ENCODE measurements at places on chromosomes 4 and X. TPM values are rescaled to one million over a fixed set of nuclear protein-coding genes. Genes with fewer than 3 reads are reported as not detected.

DNA sequence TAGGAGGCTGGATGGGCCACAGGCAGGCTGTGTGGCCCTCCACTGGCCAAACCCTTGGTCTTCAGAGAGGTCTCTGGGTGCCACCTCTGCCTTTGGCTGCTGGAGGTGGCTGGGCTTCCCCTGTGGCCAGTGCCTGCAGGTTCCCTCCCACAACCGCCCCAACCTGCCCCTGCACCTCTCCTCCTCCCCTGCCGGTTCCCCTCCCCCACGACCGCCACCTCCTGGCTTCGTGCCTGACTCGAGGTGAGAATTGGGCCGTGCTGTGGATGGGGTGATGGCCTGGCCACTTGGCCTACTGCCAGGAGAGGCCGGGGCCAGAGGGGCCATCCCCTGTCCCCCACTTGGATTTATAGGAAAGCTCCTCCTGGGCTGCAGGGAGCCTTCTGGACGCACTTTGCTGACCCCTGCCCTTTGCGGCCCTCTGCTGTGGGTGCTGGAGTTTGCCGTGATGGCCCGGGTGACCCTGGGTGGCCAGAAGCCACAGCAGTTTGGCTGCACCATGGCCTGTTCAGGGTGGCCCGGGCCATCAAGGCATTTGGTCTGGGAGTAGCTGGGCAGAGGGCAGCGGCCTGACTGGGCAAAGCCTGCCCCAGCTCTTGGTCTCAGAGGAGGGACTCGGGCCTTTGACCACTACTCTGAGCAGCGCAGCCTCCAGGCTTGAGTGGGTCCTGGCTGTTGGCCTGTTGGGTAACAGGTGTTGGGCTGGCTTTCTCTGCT, 3.8 kb downstream of the NAT8L start:
- no peak overlapping the region for H3K4me3 ChIP-seq
- DNase-seq = peak; percentile 35
- H3K27ac ChIP-seq = no peak overlapping the region
- H3K27me3 ChIP-seq = no peaks in the 10 kb centered on the region

- no peak for DNase-seq
- no peak overlapping the region for H3K4me3 ChIP-seq
- H3K27me3 ChIP-seq = no peaks in the 10 kb centered on the region
- no peaks in the 10 kb centered on the region for H3K4me1 ChIP-seq
- no peaks in the 10 kb centered on the region for H3K36me3 ChIP-seq
Observed at GRCh38 chr4:1646690-1647089, 37.4 kb downstream of the FAM53A start.

DNA sequence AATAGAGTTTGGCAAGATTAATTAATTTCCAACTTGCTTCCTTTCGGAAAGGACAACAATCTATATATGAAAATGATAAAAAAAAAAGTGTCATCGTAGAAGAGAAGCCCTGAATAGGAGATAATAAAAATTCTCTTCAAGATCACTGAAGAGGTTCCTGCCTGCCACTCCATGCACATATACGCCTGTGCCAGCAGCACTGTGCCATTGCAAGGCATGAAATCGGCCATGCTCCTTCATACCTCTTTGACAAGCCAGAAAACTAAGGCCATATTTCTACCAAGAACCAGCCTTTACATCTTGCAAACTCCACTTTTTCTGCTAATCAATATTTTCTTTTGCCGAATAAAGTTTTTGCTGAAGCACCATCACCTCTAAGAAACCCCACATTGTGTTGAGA, 365.5 kb downstream of the CXXC4 start:
- no peak overlapping the region for H3K4me3 ChIP-seq
- H3K27me3 ChIP-seq = no peaks in the 10 kb centered on the region
- H3K27ac ChIP-seq = no peak overlapping the region

DNA sequence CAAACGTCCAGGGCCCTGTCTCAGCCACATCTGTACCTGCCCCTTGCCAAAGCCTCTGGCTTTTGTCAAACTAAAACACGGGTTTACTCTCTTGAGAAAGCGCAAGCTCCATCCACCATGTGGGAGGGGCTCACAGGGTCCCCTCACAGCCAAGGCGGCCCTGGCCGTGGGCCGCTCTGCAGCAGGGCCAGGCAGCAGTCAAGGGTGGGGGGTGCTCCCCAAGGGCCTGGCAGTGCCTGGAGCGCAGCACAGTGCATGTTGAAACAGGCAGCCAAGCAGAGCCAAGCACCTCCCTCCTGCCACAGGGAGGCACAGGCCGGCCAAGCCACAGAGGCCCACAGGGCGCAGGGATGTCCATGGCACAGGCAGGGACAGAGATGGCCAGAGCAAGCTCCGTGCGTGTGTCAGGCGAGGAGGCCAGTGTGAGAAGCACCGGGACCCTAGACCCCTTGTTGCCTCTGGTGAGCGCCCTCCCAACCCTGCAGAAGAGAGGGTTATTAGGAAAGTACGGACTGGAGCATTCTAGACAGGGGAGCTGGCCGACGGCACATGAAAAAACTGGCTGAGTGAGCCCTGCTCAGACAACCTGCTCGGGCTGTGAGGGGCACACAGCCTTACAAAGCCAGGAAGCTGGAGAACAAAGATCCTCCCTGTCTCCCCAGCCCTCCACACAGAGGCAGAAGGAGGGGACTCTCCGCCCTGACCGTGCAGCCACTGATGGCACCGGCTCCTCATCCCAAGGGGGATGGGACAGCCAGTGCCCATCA, 39.0 kb downstream of the FAM53A start:
- H3K27ac ChIP-seq = no peak overlapping the region
- no peaks in the 10 kb centered on the region for H3K36me3 ChIP-seq
- DNase-seq = no peak
- H3K4me1 ChIP-seq = no peaks in the 10 kb centered on the region
- no peak overlapping the region for H3K4me3 ChIP-seq
- no peaks in the 10 kb centered on the region for H3K27me3 ChIP-seq

GRCh38 chr4:8294036-8294435, 24.5 kb downstream of the HTRA3 start:
- no peaks in the 10 kb centered on the region for H3K27me3 ChIP-seq
- no peak overlapping the region for H3K27ac ChIP-seq
- H3K4me3 ChIP-seq = no peak overlapping the region
- DNase-seq = peak; percentile 70

DNA sequence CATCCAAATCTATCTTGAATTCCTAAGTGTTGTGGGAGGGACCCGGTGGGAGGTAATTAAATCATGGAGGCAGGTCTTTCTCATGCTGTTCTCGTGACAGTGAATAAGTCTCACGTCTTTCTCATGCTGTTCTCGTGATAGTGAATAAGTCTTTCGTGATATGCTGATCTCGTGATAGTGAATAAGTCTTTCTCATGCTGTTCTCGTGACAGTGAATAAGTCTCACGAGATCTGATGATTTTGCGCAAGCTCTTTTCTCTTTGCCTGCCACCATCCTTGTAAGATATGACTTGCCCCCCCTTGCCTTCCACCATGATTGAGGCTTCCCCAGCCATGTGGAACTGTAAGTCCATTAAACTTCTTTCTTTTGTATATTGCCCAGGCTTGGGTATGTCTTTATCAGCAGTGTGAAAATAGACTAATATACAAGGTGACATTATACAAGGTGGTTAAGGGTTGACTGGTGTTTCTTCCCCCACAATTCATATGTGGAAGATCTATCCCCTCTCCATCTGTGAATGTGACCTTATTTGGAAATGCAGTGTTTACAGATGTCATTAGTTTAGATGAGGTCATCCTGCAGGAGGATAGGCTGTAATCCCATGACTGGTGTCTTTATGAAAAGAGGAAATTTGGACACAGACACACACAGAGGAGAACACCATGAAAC, 27.6 kb downstream of the ARSD start:
- no peaks in the 10 kb centered on the region for H3K27me3 ChIP-seq
- no peak for DNase-seq
- H3K36me3 ChIP-seq = no peaks in the 10 kb centered on the region
- no peaks in the 10 kb centered on the region for H3K4me1 ChIP-seq

TRIM61 gene
- total RNA-seq = 0.81 TPM

POF1B gene
- 0.23 TPM for total RNA-seq

DNA sequence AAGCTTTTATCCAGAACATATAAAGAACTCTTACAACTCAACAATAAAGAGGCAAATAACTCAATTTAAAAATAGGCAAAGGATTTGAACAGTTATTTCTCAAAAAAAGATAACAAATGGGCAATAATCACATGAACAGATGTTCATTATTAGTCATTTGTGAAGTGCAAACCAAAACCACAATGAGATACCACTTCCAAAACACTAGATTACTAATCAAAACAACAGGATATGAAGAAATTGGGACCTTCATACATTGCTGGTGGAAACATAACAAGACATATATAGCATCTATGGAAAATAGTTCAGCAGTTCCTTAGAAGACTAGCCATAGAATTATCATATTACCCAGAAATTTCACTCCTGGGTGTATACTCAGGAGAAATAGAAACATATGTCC, 224.6 kb downstream of the FBXO8 start:
- no peak overlapping the region for H3K4me3 ChIP-seq
- no peaks in the 10 kb centered on the region for H3K27me3 ChIP-seq
- H3K27ac ChIP-seq = no peak overlapping the region
- no peak for DNase-seq
- H3K36me3 ChIP-seq = no peaks in the 10 kb centered on the region

YIPF6 gene
- total RNA-seq = 39.4 TPM

DNA sequence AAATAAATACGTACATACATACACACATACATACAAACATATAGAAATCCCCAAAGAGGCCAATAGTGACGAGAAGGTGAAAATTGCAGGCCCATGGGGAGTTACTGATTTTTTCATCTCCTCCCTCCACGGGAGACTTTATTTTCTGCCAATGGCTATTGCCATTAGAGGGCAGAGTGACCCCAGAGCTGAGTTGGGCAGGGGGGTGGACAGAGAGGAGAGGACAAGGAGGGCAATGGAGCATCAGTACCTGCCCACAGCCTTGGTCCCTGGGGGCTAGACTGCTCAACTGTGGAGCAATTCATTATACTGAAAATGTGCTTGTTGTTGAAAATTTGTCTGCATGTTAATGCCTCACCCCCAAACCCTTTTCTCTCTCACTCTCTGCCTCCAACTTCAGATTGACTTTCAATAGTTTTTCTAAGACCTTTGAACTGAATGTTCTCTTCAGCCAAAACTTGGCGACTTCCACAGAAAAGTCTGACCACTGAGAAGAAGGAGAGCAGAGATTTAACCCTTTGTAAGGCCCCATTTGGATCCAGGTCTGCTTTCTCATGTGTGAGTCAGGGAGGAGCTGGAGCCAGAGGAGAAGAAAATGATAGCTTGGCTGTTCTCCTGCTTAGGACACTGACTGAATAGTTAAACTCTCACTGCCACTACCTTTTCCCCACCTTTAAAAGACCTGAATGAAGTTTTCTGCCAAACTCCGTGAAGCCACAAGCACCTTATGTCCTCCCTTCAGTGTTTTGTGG, 180.7 kb downstream of the AR start:
- H3K36me3 ChIP-seq = peaks cover 5% of the 10 kb centered on the region
- H3K27me3 ChIP-seq = no peaks in the 10 kb centered on the region
- no peak overlapping the region for H3K27ac ChIP-seq
- no peak for DNase-seq
- H3K4me1 ChIP-seq = no peaks in the 10 kb centered on the region
- no peak overlapping the region for H3K4me3 ChIP-seq

SAGE1 gene
- total RNA-seq = not detected

GRCh38 chrX:136193771-136194170, 46.4 kb downstream of the FHL1 start:
- no peaks in the 10 kb centered on the region for H3K27me3 ChIP-seq
- DNase-seq = no peak
- no peak overlapping the region for H3K4me3 ChIP-seq
- H3K36me3 ChIP-seq = no peaks in the 10 kb centered on the region

DNA sequence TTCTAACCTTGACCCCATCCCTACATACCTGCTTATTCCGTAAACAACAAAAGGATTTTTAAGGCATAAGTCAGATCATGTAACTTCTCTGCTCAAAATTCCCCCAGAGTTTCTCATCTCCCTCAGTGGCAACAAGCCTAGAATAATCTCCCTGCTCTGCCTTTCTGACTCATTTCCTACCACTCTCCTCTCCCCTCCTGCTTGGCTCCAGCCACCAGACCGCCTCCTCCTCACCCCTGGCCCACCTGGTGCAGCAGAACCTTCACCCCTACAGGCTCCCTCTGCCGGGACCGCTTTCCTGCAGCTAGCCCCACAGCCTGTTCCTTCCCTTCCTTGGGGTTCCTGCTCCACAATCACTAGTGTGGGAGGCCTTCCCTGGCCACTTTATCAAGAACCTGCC, 32.1 kb downstream of the TSPAN5 start:
- H3K36me3 ChIP-seq = no peaks in the 10 kb centered on the region
- H3K27ac ChIP-seq = peak overlapping the region; percentile 50
- no peak overlapping the region for H3K4me3 ChIP-seq

DNA sequence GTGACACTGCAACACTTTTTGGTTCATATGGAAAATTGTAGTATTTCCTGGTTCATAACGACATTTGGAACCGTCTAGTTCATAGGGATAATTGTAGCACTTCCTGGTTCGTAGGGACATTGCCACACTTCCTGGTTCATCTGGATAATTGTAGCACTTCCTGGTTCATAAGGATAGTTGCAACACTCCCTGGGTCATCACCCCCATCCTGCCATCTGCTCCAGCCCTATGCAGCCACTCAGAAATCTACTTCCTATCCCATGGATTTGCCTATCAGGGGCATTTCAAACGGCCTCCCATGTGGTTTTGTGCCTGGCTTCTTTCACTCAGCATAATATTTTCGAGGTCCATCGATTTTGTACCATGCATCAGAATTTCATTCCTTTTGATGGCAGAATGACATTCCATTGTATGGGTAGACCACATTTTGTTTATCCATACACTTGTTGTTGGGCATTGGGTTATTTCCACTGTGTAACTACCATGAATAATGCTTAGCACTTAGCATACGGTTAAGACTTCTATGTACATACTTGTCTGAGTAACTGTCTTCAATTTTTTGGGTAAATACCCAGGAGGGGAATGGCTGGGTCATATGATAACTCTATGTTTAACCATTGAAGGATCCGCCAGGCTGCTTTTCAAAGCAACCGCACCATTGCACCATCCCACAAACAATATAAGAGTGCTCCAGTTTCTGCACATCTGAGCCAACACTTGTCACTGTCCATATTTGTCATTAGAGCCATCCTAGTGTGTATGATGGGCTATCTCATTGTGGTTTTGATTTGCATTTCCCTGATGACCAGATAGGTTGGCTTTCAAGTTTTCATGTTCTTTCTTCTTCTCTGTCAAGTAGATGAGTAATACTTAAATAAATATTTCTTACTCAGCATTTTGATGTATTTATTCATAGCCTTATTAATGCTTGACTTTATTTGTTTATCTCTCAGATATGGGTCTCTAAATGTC, 58.3 kb upstream of the CD99 start:
- no peak overlapping the region for H3K27ac ChIP-seq
- DNase-seq = no peak
- H3K4me3 ChIP-seq = no peak overlapping the region
- no peaks in the 10 kb centered on the region for H3K27me3 ChIP-seq
- H3K36me3 ChIP-seq = peaks cover under 1% of the 10 kb centered on the region
- no peaks in the 10 kb centered on the region for H3K4me1 ChIP-seq

PFKFB1 gene
- 0.30 TPM for total RNA-seq

ZNF81 gene
- total RNA-seq = 10.1 TPM

GRCh38 chr4:148893095-148893494, 450.9 kb upstream of the NR3C2 start:
- H3K27me3 ChIP-seq = no peaks in the 10 kb centered on the region
- no peak for DNase-seq
- H3K27ac ChIP-seq = no peak overlapping the region
- H3K36me3 ChIP-seq = no peaks in the 10 kb centered on the region
- no peaks in the 10 kb centered on the region for H3K4me1 ChIP-seq

- H3K4me1 ChIP-seq = peaks cover 3% of the 10 kb centered on the region
- H3K27ac ChIP-seq = no peak overlapping the region
- no peaks in the 10 kb centered on the region for H3K36me3 ChIP-seq
- DNase-seq = no peak
- no peaks in the 10 kb centered on the region for H3K27me3 ChIP-seq
- no peak overlapping the region for H3K4me3 ChIP-seq
Observed at GRCh38 chr4:60805500-60806313, 394.4 kb upstream of the ADGRL3 start.

Measured in aorta (tissue), 5 donors.